ENCODE measurements at places on chromosomes 3 and 15.
A peak's percentile ranks its signal among the peaks of the same experiment; 100 is the strongest.

GRCh38 chr3:106086636-106087035, 217.8 kb upstream of the CBLB start:
- no peak for DNase-seq

GRCh38 chr15:47887241-47887800, 170.0 kb downstream of the SEMA6D start:
- DNase-seq, result no peak

GRCh38 chr15:35358824-35359223, 187.1 kb downstream of the DPH6 start:
- DNase-seq, result no peak

- peak; percentile 87 for DNase-seq
Measured at GRCh38 chr3:40800343-40800742, 275.6 kb downstream of the ZNF621 start.

- no peak for DNase-seq
Measured at GRCh38 chr15:96497951-96498350, 167.5 kb downstream of the NR2F2 start.

GRCh38 chr15:75353604-75354003, 6.8 kb downstream of the NEIL1 start:
- DNase-seq, result no peak

DNA sequence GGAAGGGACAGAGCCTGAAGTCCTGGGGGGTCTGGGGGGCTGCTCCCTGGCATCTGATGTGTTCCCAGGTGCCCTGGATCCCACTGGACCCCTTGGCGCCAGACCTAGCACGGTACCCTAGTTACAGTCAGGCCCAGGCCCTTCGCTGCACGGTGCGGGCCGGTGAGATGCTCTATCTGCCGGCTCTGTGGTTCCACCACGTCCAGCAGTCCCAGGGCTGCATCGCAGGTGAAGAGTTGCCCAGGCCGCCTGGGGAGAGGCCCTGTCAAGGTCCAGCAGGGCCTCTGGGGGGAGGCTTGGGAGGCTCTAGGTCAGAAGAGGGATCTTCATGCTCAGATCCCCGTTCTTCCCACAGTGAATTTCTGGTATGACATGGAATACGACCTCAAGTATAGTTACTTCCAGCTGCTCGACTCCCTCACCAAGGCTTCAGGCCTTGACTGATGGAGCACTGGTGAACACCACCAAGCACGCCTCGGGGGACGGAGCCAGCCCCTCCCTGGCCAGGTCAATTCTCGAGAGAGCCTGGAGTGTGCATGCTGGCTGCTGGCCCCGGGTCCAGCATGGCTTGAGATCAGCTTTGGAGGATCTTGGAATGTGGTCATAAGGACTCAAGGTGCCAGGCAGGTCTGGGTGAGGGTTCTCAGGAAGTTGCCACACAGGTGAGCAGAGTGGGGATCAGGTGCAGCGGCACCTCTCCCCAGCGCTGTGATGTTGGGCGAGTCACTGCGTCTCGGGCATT, 1.8 kb upstream of the PLA2G4B start:
- DNase-seq, result no peak

GRCh38 chr3:87088430-87088992, 97.6 kb upstream of the VGLL3 start:
- DNase-seq, result no peak

DNA sequence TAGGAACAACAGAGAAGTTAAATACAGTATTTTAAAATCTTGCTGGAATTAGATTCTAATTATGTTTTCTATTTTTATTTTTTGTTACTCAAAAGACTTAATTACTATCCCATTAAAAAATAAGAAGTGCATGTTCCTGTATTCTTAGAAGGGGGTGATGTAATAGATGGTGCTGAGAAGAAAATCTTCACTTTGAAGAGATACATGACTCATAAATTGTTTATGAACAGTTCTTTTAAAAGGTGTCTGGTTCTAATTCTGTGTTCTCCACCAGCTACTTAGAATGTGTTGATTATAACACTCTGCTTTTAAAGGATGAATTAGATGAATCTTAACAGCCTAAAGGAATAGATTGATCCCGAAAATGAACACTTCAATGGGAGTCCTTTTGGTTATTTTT, 8.2 kb downstream of the RCN2 start:
- no peak for DNase-seq

- no peak for DNase-seq
Measured at GRCh38 chr3:130841357-130841756, 52.5 kb upstream of the ATP2C1 start.

- DNase-seq, result no peak
Measured at GRCh38 chr3:108970561-108970960, 16.9 kb upstream of the GUCA1C start.

DNA sequence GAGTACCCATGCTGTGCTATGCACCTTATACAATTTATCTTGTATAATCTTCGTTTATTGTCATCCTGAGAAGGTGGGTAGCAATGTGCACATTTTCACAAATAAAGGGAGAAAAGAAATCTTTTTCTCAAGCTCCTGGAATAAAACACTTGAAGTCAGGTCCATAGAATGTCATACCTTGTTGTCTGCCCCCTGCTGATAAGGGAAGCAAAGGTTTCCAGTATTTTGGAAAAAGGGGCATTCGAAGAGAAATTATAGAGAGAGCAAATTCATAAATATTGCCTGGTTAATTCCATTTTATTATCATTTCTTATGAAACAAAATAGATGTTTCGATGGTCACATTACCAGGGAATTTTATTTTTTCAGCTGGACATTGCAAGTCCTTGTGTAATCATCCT, 277.8 kb downstream of the RAP2B start:
- no peak for DNase-seq

DNA sequence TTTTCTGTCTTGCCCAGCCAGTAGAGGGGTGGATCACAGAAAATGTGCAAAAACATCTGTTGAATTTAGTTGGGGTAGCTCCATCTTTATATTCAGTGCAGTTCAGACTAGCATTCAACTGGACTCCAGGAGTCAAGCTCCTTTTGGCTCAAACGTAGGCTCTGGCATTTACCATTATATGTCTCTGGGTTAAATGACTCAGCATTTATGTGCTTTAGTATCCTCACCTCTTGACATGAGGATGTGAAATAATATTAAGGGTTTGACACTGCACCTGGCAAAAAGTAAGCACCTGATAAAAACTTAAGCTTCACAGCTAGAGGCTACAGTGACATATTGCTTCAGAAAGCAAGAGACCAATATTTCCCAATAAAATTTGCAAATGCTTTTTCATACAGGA, 14.8 kb downstream of the PRC1 start:
- no peak for DNase-seq

DNA sequence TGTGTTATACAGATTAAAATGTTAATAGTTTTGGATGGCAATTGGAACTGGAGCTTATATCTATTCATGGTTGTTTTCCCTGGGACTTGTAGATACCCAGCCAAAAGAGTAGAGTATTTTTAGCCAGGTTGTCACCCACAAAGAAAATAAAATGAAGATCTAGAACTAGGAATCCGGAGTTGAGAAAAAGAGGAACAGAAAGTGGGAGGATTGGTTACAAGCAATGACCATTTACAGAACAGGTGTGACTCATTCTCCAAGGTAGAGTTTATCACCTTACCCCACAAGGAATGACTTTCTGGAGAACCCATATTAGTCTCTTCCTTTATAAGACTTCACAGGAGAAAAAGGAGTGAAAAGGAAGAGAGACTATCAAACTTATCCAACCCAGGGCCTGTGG, 99.8 kb downstream of the TMEM108 start:
- DNase-seq, result no peak

DNA sequence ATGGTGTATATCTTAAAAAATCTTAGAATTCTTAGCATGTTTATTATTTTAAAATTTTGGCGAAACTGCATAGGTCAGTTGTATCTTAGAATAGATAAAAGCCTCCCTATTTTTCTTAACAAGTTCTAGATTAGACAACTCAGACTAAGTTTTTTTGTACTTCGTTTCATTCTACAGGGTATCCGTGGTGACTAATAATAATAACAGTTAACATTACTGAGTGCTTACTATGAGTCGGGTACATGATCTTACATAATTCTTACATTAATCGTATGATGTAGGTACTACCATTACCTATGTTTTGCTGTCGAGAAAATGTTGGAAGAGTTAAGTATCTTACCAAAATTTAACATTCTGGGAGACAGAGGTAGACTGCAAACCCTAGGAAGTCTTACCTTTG, 60.7 kb downstream of the UBE2E2 start:
- no peak for DNase-seq

- DNase-seq, result peak; percentile 99
Measured at GRCh38 chr15:33194704-33195670, at the start of gene FMN1. Gene FMN1 (minus strand): TSS chr15:33194714. CDS start chr15:33154914, 39,800 bp downstream.

GRCh38 chr3:3792391-3792790, 6.8 kb upstream of the LRRN1 start:
- no peak for DNase-seq

DNA sequence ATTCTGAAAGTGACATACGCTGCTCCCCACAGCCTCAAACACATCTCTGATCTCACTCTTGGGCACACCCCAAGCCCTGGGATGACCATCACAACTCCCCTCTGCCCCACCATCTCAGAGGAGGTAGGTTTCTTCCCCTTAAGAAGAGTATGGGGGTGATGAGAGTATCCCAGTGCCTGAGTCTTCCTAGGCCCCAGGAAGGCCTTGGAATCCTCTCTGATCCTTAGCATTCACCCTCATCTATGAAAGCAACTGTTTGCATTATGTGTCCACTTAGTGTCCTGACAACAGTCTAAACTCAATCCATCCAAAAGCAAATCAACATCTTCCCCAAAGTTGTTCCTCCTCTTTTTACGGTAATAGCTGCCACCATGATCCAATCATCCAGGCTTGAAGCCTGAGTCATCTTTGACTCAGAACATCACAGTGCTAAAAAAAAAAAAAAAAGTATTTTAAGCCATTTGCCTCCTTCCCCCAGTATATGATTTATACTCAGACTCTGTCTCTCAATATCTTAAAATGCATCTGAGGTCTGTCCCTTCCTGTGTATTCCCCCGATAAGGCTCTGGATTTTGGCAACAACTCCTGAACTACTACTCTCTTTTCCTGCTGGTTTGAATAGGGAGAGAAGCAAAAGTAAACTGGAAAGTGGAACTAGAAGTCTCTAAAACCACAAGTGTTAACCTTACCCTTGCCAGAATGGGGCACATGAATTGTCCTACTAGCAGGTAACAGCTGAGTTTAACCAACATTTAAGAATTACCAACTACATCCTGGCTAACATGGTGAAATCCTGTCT, 22.5 kb downstream of the POPDC2 start:
- DNase-seq, result no peak

DNA sequence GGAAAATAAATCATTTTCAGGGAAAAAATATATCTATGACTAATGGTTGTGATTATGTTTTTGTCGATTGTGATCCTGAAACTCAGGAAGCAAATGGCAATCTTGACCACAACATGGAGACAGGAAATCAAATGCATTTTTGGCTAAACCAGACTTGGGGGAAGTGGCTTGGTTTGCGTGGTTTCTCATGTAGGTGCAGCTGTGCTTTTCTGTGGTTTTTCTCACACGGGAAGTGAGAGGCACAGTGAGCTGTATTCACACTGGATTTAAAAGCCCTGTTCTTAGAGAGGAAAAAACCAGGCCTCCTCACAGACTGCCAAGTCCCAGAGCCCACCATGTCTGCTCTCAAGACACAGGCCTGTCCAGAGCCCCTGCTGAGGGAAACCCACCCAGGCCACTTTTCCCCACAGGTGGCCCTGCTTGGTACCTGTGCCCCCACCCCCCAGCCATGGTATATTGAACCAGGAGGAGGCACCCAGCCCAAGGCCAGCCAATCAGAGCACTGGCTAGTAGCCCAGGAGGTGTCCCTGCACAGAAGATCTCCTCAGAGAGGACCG, 46.1 kb downstream of the BTD start:
- DNase-seq, result peak; percentile 79

DNA sequence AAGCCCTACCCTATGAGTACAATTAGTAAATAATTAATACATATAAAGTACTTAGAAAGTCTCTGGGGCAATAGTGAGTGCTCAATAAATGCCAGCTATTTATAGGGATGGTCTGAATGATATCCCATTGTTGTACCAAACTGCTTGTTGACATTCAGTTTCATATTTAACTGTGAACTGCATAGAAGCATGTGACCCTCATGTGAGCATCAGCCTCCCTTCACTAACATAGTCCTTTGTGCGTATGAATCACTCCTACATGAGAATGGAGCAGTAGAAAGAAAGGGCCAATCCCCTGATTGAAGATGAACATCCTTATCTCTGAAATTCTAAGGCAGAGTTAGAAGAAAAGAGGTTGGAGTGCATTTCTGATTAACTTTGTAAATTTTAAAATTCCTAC, 68.7 kb upstream of the ATP10A start:
- DNase-seq, result no peak

GRCh38 chr15:38895326-38896255, 331.0 kb upstream of the RASGRP1 start:
- DNase-seq, result no peak

DNA sequence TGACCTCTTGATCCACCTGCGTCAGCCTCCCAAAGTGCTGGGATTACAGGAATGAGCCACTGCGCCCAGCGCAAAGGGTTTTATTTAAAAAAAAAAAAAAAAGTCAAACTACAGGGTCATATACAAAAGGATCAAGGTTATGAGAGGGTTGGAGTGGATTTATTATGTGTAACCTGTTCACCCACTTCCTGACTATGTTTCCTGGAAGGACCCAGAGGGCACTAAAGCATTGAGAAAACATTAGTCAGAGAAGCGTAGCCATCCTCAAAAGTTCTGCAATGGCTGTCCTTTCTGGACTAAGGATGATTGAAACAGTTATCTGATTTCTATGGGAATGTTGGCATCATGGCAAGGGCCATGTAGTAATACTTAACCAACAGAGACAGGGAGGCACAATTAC, 7.3 kb upstream of the SCAPER start:
- DNase-seq, result no peak

- DNase-seq, result no peak
Measured at GRCh38 chr15:61421470-61421869, 192.4 kb upstream of the RORA start.

DNA sequence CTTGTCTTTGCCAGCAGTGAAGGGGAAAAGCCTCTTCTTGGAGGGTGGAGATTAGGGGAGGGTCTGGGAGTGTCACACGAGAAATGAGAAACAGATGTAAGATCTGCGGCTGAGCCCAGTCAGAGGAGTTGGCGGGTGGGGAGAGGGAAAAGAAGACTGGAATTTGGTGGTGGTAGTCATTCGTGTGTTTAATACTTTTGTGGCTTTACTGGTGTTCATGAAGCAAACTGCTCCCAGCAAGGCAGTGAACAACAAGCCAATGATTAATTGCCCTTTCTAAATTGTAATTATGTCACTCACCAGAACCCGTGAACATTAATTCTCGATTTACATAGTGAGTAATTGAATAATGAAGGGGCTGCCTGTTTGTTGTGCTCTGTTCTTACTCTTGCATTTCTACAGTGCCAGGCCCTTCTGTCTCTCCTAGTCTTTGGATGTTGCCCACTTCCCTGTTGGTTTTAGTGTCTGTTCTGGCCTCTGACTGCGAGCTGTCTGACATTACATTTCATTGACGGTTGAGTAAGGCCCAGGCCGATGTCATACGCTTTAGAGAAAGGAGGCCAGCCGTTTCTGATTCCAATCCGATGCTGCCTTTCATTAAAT, 78.0 kb downstream of the CHCHD6 start:
- no peak for DNase-seq

- peak; percentile 89 for DNase-seq
Measured at GRCh38 chr15:98177966-98178592, 217.6 kb downstream of the ARRDC4 start.

- peak; percentile 69 for DNase-seq
Measured at GRCh38 chr15:77632534-77633133, at the start of gene LINGO1. Gene LINGO1 (minus strand): TSS chr15:77632912. CDS start chr15:77632315, 597 bp downstream.
